ENCODE measurements at places on chromosomes 5 and 9. TPM values are rescaled to one million over a fixed set of nuclear protein-coding genes. Genes with fewer than 3 reads are reported as not detected.

- no peak for DNase-seq
Measured at GRCh38 chr5:96045888-96046287, 84.2 kb upstream of the ELL2 start.

The ACOT12 gene
- not detected for total RNA-seq

GRCh38 chr9:93119703-93119952 is 14.4 kb downstream of the NINJ1 start:
- no peak for DNase-seq

- no peak for DNase-seq
Measured at GRCh38 chr5:107518190-107518589, 152.5 kb downstream of the EFNA5 start.

The ACTBL2 gene
- not detected for total RNA-seq

DNA sequence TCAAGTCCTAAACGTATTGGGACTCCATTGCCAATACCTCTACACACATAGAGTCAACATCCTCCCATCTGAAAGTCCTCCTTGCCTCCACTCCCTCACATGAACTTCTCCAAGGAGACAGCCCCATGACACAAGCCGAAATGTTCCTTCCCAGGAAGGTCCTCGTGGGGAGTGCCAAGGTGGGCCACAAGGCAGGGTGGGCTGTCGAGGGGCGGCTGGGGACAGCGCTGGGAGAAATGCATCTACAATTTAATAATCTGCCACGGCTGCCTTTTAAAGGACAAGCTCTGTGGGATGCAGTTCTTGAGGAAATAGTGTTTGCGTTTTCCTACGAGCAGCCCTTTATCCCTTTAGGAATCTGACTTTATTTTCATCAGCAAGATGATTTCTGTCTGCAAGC is 138.7 kb downstream of the GABBR2 start:
- DNase-seq: no peak

- no peak for DNase-seq
Measured at GRCh38 chr5:59133764-59134261, 550.9 kb downstream of the RAB3C start.

- no peak for DNase-seq
Measured at GRCh38 chr9:125545845-125546244, 161.2 kb downstream of the MAPKAP1 start.

The CHD1 gene
- 89.0 TPM for total RNA-seq

DNA sequence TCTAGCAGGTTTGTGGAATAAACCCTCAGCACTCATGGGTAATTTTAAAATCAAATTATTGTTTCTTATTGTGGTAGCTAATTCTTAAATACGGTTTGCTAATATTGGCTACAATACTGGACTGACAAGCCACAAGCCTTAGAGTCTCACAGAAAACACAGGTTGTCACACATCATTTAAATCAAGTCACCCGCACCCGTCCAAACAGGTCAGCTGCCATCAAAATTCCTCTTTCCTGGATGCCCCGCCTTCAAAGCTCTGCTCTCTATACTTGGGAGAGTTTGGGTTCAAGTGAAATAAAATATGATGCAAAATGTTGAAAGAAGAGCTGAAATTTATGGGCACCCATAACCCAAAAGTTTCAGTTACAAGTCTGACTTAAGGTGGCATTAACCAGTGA is 12.3 kb upstream of the SUSD1 start:
- DNase-seq: no peak

All from tongue (tissue), 3 donors.